GDM1 (cell line): ENCODE measurements at places on chromosomes 6 and 20.

DNA sequence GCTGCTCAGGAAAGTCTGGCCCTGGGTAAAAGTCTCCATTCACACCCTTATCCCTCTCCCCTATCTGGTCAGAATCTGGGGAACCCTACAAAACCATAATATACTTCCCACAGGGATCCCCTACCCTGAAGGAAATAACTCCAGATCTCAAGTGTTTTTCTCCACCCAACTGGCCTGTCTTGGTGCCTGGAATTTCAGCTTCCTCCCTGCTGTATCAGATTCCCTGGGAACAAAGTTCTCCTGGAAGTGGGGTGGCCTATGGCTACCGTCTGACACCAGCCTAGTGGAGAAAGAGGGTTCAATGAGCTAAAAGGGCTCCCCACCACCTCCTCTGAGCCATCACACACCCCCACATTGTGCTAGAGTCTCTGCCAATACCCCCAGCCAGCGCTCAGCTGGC is 15.0 kb downstream of the HSPA12B start:
- DNase-seq, result no peak

DNA sequence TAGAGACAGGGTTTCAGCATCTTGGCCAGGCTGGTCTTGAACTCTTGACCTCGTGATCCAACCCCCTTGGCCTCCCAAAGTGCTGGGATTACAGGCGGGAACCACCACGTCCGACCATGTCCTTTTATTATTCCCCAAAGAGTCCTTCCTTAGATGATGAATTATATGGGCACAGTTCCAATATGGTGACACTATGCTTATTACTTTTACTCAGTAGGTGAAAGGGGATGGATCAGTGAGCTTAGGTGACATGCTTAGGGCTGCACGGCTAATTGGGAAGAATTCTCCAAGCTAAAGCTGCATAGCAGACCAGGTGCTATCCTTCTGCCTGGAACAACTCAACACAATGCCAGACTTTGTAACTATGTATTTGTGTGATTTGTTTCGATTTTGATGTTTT is 38.2 kb upstream of the TFAP2C start:
- DNase-seq, result no peak

DNA sequence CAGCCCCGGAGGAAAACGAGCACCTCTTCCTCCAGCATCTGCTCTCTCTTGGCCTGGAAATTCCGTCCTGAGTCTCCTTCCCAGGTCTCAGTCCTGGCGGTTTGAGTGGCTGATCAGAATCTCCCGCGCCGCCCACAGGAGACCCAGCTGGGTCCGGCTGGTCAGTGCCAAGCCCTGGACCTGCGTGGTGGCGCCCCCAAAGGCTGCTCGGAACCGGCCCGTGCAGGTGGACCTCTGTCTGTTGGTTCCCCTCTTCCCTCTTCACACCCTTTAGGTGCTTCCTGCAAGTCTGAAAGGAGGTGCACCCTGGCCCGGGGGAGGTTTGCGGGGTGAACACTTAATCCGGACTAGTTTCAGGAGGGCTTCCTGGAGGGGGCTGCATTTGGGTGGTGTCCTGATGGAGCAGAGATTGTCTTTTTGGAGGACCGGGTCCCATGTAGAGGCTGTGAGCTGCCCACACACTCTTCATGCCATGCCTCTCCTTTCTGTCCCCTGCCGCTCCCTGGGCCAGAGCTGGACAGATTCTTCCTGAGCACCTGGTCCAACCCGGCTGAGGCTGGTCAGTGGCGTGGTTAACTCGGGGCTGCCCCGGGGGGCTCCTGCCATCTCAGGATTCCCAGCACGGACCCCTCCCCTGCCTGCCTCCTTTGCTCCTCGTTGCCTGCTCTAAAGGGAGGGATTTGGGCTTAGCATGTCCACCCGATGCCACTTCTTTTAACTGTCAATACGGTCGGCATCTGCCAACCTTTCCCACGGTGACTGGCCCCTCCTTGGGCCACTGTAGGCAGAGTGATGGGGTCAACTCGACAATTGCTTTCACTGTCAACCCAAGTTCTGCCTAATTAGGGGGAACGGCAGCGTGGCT is 16.5 kb upstream of the BHLHE23 start:
- DNase-seq, result no peak

- DNase-seq, result no peak
Measured at GRCh38 chr20:61970357-61970756, 95.3 kb downstream of the TAF4 start.

GRCh38 chr6:40256831-40257230 is 322.6 kb upstream of the MOCS1 start:
- DNase-seq, result no peak

DNA sequence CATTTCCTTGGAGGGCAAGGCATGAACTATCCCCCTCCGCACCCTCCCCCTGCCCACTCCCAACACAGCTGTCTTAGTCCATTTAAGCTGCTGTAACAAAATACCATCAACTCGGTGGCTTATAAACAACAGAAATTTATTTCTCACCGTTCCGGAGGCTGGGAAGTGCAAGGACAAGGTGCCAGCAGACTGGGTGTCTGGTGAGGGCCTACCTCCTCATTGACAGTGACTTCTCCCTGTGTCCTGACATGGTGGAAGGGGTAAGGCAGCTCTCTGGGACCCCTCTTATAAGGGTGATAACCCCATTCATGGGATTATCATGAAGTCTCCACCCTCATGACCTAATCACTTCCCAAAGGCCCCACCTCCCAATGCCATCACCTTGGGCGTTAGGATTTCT is 114.3 kb upstream of the MAFB start:
- DNase-seq, result no peak

DNA sequence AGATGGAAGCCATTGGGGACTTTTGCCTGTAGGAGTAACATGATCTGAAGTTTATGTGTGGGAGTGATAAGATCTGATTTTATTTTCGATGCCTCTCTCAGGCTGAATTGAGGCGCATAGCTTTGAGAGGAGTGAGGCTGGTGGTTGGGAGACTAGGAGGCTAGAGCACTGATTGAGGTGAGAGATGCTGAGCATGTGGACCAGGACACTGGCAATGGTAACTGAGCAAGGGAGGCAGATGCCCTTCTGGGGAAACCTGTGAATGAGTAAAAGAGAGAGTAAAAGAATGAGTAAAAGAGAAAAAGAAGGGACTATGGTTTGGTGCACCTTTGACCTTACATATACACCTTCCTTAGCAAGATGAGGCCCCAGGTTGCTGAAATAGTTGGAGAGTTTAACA is 3.0 kb downstream of the RRP36 start:
- DNase-seq, result no peak

DNA sequence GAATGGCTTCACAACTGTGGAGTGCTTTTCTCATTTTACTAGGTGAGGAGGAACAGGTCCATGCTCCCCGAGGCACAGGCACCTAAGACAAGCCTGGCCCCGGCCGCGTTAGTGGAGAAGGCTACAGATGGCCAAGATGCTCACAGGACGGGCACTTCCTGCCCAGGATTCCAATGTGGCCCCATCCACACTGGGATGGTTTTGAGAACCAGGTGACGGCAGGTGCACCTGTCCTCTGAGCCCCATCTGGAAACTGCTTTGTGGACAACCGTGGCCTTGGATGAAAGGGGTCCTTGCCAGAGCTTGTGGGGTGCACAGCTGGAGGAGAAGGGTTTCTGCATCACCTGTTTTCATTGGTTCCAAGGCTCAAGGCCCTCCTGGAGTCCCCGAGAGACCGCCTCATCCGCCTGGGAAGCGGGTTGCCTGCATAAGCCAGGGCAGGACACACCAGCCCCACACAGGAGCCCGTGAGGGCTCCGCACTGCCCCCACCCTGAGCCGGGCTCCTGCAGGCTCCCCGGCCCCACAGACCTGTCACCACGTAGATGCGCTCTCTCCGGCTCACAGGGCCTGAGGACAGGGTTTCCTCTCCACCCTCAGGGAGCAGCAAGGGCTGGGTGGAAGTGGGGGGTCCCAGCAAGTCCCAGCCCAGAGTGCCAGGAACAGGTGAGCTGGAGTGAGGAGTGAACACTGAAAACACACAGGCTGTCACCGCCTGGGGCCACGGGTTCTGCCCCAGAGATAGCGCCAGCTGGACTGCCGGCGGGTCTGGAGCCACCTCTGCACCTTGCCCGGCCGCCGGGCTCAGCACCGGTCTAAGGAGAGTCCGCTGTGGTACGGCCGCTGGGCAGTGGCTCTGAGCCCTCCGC is 18.3 kb downstream of the NTSR1 start:
- DNase-seq, result no peak

DNA sequence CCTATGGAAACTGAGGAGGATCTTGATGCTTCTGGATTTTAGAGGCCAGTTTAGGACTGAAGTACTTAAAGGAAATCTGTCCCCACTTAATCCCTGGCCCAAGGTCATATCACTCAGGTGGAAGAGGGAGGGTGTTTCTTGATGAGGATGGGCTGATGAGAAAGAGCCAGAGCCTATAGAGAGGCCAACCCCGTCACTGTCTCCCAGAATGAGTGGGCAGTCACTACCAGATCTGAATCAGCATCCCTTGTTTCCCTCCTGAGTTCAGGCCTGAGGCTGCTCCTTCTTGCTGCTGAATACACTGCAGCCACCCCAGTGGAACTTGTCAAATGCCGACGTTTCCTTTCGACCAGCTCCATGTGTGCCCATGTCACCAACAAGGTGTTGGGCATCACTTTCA is 14.8 kb downstream of the ARMC12 start:
- DNase-seq, result no peak

DNA sequence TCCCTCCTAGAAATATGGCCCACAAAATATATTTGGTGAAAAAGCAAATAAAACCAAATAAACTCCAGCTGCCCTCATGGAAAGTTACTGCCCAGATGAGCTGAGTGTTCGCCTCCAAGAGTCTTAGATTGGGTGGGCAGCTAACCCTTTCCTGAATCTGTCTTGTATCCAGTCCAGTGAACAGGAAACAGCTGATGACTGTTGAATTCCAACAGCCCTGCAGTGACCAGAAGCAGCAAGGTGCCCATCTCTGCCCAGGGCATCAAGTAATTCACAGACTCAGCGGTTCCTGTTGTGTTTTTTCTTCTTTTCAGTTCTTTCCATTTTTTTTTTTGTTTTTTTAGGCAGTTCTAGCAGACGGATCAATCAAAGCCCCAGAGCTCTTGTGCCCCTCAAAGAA is 199.2 kb downstream of the UBE3D start:
- DNase-seq, result no peak

GRCh38 chr6:44898296-44898930 is 429.7 kb upstream of the RUNX2 start:
- no peak for DNase-seq

DNA sequence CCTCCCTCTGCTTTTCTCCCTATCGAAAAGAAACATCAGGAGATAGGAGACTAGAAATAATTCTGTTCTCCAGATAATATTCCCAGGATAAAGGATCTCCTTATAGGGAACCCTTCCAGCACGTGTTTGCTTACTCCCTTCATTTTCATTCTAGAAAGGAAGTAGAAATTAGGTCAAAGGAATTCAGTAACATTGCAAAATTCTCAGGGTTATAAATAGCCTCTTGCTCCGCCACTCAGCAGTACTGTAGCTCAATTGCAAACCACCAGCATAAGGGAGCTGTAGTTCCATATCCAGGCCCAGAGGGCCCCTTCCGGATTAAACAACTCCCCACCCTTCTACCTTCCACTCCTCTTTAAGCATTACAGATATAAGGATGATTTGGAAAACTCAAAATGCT is 6.2 kb downstream of the ELMO2 start:
- DNase-seq, result no peak
